ENCODE measurements at places on chromosomes 6 and 20. TPM values are rescaled to one million over a fixed set of nuclear protein-coding genes. Genes with fewer than 3 reads are reported as not detected.

DNAH8 gene
- under 0.01 TPM for total RNA-seq

ADAT2 gene
- total RNA-seq = 6.9 TPM

DNA sequence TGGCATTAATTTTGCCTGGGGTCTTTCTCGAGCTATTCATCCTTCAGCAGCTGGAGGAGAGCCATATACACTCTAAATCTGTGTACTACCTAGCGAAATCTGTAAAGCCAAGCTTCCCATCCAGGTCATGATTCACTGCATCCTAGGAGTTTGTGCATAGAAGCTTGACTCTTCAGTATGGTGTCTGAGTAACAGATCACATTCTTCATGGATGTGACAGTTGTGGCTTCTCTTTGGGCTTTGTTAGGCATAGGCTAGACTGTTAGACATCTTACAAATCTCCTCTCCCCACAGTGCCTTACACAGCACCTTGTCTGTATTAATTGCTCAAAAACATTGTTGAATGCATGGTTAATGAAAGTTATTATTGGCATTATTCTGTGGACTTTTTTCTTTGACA is 177.0 kb downstream of the EYA4 start:
- DNase-seq = no peak

- DNase-seq = no peak
These were observed 166.8 kb downstream of the IBTK start for GRCh38 chr6:82080767-82081166.

GRCh38 chr6:148311966-148312669 is 30.5 kb upstream of the SASH1 start:
- no peak for DNase-seq

- no peak for DNase-seq
These were observed 2.1 kb downstream of the MDN1 start for GRCh38 chr6:89817481-89817880.

GRCh38 chr20:16128538-16129106 is 444.6 kb downstream of the KIF16B start:
- no peak for DNase-seq

GRCh38 chr6:23929201-23929600 is 196.8 kb upstream of the NRSN1 start:
- DNase-seq = no peak

DNA sequence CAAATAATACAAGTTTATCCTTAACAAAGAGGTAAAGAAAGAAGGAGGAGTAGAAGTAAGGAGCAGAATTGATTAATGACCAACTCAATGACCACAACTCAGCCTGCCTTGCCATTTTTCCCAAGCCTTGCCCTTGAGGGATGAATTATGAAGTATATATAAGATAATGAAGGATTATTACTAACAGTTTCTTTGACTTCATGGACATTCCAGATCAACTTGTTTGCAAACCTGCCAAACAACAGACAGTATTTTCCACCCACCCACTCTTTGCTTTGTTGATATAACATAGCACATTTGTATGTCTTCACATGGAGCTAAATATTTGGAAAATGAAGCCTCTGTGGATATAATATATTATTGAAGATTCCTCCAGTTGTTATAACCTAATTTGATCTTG is 9.9 kb upstream of the C6orf141 start:
- DNase-seq = no peak
